ENCODE measurements at places on chromosomes 4 and X. TPM values are rescaled to one million over a fixed set of nuclear protein-coding genes. Genes with fewer than 3 reads are reported as not detected.
A peak's percentile ranks its signal among the peaks of the same experiment; 100 is the strongest.

Gene FAM9B
- total RNA-seq, result 1.9 TPM

Gene NUP62CL
- total RNA-seq, result 29.7 TPM

Gene SLC6A8
- 122 TPM for total RNA-seq

Gene SPANXA2
- total RNA-seq, result not detected

Gene FGF16
- total RNA-seq, result not detected

Gene NSUN7
- not detected for total RNA-seq

Gene ELOVL6
- total RNA-seq, result 55.0 TPM

Gene DOK7
- total RNA-seq, result not detected

- DNase-seq, result no peak
- peak overlapping the region; percentile 86 for H3K27ac ChIP-seq
- peaks cover 27% of the 10 kb centered on the region for H3K36me3 ChIP-seq
- H3K4me1 ChIP-seq, result peaks cover 6% of the 10 kb centered on the region
- peak overlapping the region; percentile 93 for H3K4me3 ChIP-seq
Observed at GRCh38 chr4:105707782-105708180, 708 bp downstream of the INTS12 start.

- H3K36me3 ChIP-seq, result no peaks in the 10 kb centered on the region
- no peak overlapping the region for H3K27ac ChIP-seq
- DNase-seq, result no peak
- H3K4me1 ChIP-seq, result no peaks in the 10 kb centered on the region
- no peak overlapping the region for H3K4me3 ChIP-seq
Observed at GRCh38 chrX:133448512-133449076, 33.3 kb upstream of the GPC4 start.

DNA sequence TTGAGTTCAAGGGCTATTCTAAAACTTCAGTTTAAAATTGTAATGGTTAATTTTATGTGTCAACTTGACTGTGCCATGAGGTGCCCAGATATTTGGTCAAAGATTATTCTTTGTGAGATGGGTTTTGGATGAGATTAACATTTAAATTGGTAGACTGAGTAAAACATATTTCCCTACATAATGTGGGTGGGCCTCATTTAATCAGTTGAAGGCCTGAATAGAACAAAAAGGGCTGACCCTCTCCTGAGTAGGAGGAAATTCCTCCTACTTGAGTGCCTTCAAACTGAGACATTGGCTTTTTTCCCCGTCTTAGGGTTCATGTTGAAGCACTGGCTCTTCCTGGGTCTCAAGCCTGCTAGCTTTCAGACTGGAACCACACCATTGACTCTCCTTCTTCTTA lies 89.6 kb upstream of the FAM9A start:
- H3K4me3 ChIP-seq, result no peak overlapping the region
- no peaks in the 10 kb centered on the region for H3K27me3 ChIP-seq

DNA sequence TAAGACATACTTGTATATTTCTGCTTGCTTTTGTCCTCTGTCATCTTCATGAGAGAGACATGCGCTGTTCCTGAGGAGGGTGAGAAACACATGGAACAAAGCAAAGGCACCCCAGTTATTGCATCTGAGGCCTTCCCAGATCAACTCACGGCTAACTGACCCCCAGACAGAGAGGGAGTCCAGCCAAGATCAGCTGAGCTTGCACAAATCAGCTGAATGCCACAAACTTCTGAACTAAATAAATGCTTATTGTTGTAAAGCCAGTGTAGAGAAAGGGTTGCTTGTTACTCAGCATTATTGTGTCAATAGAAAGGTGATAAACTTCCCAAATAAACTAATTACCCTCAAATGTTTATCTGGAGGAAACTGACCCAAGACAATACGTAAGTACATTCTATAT lies 163.8 kb downstream of the BTC start:
- no peaks in the 10 kb centered on the region for H3K36me3 ChIP-seq
- no peak overlapping the region for H3K4me3 ChIP-seq
- DNase-seq, result no peak
- H3K27me3 ChIP-seq, result no peaks in the 10 kb centered on the region

DNA sequence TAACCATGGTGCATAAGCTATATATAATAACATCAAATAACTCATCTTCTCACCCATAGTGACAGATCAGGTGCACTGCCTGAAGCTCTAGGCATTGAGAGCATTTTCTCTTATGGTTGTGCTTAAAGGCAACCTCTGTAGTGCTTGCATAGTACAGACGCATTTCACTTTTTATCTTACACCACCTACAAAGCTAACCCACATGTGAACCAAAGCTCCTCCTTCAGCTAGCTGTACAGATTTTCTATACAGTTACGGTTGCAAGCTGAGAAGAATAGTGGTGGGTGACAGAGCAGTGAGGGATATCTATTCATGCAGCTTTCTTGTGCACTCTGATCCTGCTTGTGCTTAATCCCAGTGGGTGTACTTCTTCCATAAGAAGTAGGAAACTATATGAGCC lies 1525.2 kb downstream of the STIM2 start:
- no peaks in the 10 kb centered on the region for H3K36me3 ChIP-seq
- no peak for DNase-seq
- no peaks in the 10 kb centered on the region for H3K27me3 ChIP-seq
- H3K4me3 ChIP-seq, result no peak overlapping the region

DNA sequence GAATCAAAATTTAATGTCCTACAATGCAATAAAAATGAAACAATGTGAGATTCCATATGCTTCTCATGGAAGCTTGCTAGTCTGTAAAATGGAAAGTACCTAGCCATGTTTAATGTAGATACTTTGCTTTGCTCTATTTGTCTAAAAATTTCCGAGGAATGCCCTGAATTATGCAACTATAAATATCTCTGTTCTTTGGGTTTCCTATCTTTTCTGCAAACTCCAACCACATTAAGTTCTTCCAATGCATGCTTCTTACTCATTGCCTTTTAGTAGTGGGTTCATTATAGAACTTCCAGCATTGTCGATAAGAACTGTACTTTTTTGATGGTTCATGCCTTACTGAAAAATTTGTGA lies 178.3 kb downstream of the RASL11B start:
- no peaks in the 10 kb centered on the region for H3K27me3 ChIP-seq
- no peaks in the 10 kb centered on the region for H3K36me3 ChIP-seq
- H3K27ac ChIP-seq, result no peak overlapping the region
- no peaks in the 10 kb centered on the region for H3K4me1 ChIP-seq
- no peak for DNase-seq

- no peaks in the 10 kb centered on the region for H3K4me1 ChIP-seq
- no peaks in the 10 kb centered on the region for H3K27me3 ChIP-seq
- no peak overlapping the region for H3K4me3 ChIP-seq
- peak; percentile 0 for DNase-seq
- H3K36me3 ChIP-seq, result no peaks in the 10 kb centered on the region
Observed at GRCh38 chrX:44105228-44105913, 132.2 kb upstream of the NDP start.

- H3K27me3 ChIP-seq, result no peaks in the 10 kb centered on the region
- H3K27ac ChIP-seq, result no peak overlapping the region
- H3K4me1 ChIP-seq, result no peaks in the 10 kb centered on the region
- no peaks in the 10 kb centered on the region for H3K36me3 ChIP-seq
- no peak for DNase-seq
Observed at GRCh38 chr4:144785961-144786360, 140.0 kb downstream of the HHIP start.
